DMS153 (cell line): ENCODE measurements at places on chromosomes 6 and 20.

GRCh38 chr6:105964979-105965760 lies 121.0 kb upstream of the PRDM1 start:
- DNase-seq: no peak

DNA sequence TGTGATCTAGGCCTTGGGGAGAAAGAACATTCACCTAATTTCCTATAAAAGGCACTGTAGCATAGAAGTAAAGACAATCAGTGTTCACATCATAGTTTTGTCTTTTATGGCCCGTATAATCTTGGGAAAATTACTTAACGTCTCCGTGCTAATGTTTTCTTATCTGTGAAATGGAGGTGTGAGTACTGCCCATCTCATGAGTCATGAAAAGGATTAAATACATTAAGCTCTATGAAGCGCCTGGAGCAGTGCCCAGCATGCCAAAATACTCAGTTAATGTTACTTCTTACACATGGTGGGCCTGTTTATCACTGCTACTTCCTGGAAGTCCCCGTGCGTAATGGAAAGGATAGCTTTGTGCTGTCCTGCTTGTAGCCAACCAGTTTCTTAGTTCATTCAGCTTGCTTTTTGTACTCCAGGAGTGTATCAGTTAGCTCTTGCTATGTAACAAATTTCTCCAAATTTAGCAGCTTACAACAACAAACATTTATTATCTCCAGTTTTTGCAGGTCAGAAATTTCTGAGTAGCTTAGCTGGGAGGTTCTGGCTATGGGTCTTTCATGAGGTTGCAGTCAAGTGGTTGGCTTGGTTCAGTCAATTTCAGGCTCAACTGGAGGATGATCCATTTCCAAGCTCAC lies 103.6 kb upstream of the BMP2 start:
- no peak for DNase-seq

- DNase-seq: no peak
These were observed 51.5 kb downstream of the AIG1 start for GRCh38 chr6:143112084-143112768.

GRCh38 chr6:17268114-17268513 lies 13.0 kb upstream of the RBM24 start:
- DNase-seq: no peak

- no peak for DNase-seq
These were observed 76.1 kb downstream of the IPCEF1 start for GRCh38 chr6:154280521-154280920.

- DNase-seq: no peak
These were observed 22.6 kb downstream of the PSMB9 start for GRCh38 chr6:32876603-32877002.

DNA sequence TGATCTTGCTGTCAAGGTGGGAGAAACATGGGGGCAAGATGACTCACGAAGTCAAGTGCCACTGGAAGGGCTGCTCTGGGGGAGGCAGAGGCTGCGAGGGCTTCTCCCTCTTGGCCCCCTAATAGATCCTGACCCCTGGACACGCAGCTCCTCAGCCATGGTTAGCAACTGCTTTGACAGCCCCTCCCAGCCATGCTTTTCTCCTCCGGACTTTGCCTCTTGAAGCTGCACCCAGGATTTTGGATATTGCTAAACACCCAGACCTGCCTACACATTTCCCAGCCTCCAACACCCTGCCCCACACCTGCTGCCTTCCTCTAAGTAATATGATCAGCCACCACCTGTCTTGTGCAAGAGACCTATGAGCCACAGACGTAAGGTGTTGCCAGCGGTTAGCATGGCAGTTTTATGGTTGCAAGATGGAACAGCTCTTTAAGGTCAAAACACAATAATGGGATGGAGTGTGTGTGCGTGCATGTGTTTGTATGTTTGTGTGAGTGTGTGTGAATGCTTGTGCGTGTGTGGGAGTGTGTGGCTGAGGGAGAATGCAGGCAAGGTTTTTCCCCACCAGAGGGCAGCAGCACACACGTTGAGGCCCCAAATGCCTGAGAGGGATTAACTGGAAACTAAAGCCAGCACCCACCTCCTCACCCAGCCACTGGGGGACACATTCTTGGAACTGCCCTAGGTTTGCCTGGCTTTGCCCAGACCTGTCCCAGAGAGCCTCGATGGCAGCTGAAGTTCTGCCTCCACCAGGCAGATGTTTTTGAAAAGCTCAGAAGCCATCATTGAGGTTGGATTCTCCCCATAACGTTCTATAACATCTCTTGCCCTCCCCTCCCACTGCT lies 2.5 kb downstream of the IP6K3 start:
- DNase-seq: peak; percentile 91

- peak; percentile 81 for DNase-seq
These were observed at the start of gene ITPR3 for GRCh38 chr6:33620856-33621710. ITPR3 (plus strand) TSS chr6:33621322; CDS start chr6:33621603, 281 bp downstream.

DNA sequence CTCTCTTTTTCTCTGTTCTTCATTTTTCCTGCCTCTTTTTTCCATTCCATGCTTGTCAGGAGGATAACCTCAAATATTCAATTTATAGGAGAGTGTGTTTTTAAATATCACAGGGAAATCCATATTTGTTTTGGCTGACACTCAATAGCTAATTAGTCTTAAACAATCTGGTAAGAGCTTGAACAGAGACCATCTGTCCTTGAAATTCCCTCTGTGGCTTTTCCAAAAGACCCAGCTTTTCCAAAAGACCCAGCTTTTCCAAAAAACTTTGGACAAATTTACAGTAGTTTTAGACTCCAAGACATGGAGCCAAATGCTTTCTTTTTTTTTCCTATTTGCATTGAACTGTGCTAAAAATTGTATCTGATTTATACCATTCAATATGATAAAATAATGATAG lies 127.4 kb upstream of the FAM83B start:
- DNase-seq: peak; percentile 30

DNA sequence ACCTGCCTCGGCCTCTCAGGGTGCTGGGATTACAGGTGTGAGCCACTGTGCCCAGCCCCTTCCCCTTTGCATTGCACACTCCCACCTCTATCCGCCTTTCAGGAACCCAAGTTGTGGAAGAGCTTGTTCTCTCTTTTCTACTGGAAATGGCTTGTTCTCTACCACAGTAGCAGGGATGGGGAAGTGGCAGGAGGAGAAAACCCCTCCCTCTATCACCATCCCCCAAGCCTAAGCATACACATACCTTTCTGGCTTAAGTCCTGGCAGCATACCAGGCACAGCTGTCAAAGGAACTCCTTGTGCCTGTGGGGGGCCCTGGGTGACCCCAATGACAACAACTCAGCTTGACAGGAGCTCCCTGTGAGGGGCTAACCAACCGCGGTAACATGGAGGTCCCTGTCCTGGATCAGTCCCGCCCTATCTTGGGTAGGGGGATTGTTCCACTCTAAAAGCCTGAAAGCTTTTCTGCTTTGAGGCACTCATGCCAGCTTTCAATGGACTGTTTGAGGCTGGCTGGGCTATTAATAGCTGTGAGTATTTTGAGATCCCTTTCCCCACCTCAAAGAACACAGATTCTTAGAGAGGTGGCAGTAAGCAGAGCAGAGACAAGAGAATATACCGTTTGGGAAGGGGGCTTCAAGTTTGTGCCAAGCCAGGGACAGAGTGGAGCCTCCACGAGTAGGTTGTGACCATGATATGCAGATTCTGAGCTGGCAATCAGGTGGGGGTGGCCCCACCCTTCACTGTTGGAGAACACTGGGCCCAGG lies 2.3 kb downstream of the KLHDC3 start:
- DNase-seq: no peak

- DNase-seq: no peak
These were observed 323.3 kb downstream of the GRIK2 start for GRCh38 chr6:101716810-101717209.

DNA sequence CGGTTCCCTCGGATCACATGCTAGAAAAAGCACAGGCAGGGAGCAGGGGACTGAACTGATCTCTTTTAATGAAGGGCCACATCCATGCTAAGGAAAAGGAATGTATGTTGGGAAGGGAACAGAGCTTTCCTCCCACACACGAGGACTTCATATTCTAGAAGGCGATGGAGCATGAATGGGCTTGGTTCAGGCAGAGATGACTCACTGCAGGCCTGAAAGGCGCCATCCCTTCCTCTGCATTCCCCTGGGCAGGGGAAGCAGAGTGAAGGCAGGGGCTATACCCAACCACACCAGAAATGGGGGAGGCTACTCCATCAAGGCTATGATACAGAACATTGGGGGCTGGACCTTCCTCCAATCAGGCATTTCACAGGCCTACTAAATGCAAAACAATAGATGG lies 30.6 kb downstream of the ELMO2 start:
- DNase-seq: no peak

GRCh38 chr20:25278636-25279361 lies 30.9 kb downstream of the PYGB start:
- DNase-seq: no peak

- DNase-seq: no peak
These were observed 84.3 kb downstream of the MBOAT1 start for GRCh38 chr6:20128018-20128417.

DNA sequence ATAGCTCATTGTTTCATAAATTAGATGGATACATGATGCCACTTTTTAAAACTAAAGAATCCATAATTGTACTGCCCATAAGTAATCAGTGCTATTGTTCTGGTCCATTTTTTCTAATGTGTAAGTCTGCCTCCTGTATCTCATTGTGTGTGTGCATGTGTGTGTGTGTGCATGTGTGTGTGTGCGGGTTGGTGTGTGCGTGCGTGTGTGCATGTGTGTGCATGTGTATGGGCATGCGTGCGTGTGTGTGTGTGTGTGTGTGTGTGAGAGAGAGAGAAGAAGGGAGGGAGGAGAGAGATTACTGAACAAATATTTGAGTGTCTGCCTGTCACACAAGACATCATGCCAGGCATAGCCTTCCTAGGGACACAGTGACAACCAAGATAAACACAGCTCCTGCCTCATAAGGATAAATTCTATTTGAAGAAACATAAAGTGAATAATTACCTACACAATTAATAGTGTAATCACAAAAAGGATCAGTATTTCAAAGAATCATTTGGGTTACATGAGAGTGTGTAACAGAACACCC lies 33.2 kb upstream of the RPS6KA2 start:
- DNase-seq: no peak

DNA sequence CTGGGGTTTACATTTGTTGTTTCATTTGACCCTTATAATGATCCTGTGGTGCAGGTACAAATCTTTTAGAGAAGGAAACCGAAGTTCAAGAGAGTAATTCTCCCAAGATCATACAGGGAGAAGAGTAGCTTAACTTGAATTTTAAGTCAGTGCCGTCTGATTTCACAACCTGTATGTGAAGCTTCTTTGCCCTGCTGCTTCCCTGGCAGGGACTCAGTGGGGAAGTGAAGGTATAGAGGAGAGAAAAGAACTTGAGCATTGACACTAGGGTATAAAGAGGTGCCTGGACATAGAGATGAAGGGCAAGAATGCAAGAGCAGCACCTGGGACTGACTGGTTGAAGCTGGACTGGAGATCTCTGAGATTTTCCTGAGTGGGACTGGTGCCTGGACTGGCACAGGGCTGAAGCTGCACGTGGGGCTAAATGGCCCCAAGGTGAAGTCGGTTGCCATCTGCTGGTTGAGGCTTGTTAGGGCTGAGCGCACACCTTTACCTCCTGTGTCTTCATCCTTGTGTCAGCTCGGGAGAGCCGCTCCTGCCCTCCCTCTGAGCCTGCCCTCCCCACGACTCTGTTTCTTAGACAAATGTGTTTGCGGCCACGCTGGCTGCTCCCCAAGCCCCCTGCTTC lies 41.8 kb downstream of the FARS2 start:
- no peak for DNase-seq

GRCh38 chr6:125562156-125562555 lies 187.3 kb upstream of the HEY2 start:
- DNase-seq: no peak

DNA sequence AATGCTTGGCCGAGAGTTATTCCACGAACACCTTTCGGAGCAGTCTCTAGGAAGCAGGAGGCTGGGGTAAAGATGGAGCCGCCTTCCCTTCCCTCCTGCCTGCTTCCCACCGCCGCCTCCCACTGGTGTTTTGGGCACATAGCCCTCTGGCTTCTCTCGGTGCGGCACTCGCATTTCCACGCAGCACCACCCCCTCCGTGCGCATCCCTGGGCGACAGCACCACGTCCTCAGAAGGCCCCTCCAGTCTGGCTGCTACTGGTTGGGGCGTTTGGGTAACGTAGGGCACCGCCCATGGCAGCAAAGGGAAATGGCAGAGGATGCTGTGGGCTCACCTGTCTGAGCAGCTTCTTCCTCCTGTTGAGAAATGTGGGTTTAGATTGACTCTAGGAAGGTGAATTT lies 2.4 kb downstream of the COL20A1 start:
- DNase-seq: no peak

GRCh38 chr6:44471271-44471981 lies 83.9 kb downstream of the CDC5L start:
- DNase-seq: no peak

DNA sequence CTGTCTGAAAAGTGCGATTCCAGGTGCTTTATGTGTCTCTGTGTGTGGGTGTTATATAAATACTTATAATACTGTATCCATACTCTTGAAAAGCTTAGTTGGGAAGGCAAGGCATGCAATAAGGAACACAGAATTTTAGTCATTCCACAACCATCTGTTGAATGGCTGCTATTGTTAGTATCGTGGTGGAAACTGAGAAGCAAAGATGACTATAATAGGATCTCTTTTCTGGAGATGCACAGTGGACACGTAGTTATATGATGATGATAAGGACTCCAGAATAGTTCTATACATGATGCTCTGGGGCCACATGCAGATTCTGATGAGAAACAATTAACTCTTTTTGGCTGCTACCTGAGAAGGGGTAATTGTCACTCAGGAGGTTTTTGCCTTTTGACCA lies 25.2 kb downstream of the ESR1 start:
- no peak for DNase-seq

GRCh38 chr20:20593447-20594170 lies 118.8 kb downstream of the RALGAPA2 start:
- peak; percentile 72 for DNase-seq

DNA sequence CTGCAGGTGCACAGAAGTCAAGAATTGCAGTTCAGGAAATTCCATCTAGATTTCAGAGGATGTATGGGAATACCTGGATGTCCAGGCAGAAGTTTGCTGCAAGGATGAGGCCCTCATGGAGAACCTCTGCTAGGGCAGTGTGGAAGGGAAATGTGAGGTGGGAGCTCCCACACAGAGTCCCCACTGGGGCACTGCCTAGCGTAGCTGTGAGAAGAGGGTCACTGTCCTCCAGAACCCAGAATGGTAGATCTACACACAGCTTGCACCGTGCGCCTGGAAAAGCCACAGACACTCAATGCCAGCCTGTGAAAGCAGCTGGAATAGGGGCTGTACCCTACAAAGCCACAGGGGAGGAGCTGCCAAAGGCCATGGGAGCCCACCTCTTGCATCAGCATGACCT lies 681.4 kb downstream of the EPHA7 start:
- no peak for DNase-seq

DNA sequence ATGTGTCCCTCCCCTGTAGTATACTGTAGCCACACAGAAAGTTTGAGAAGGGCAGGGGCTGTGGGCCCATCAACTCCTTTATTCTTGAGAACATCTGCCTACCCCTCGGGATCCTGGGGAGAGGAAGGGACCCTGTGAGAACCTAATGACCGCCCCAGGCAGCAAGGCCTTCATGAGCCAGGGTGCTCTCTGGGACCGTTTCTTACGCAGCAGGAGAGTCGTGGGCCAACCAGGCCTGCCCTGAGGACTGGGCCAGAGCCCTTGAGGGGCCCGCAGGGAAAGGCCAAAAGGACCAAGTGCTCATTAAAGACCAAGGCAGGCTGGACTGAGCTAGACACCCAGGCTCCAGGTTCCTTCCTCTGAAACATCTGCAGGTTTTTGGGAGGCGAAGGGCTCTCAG lies 5.2 kb downstream of the SGK2 start:
- no peak for DNase-seq
